Activated CD4-positive, alpha-beta T cell treated with anti-CD3 and anti-CD28 coated beads for 36 hours (primary cell): ENCODE measurements at places on chromosomes 11 and 22. TPM values are rescaled to one million over a fixed set of nuclear protein-coding genes. Genes with fewer than 3 reads are reported as not detected.

GRCh38 chr11:134518616-134519389 lies 106.8 kb upstream of the B3GAT1 start:
- no peak overlapping the region for H3K4me3 ChIP-seq
- H3K4me1 ChIP-seq, result no peaks in the 10 kb centered on the region
- no peak overlapping the region for H3K27ac ChIP-seq
- H3K27me3 ChIP-seq, result no peaks in the 10 kb centered on the region

GRCh38 chr22:24516301-24516737 lies 21.2 kb downstream of the UPB1 start:
- H3K27me3 ChIP-seq, result no peaks in the 10 kb centered on the region
- no peak overlapping the region for H3K4me3 ChIP-seq
- H3K4me1 ChIP-seq, result peaks cover 3% of the 10 kb centered on the region
- no peaks in the 10 kb centered on the region for H3K36me3 ChIP-seq
- no peak for DNase-seq

GRCh38 chr22:38947321-38948140 lies 9.9 kb upstream of the APOBEC3A start:
- no peaks in the 10 kb centered on the region for H3K36me3 ChIP-seq
- H3K4me1 ChIP-seq, result peaks cover 29% of the 10 kb centered on the region
- peak; percentile 69 for DNase-seq
- H3K4me3 ChIP-seq, result no peak overlapping the region

GRCh38 chr22:33529424-33530113 lies 390.7 kb downstream of the LARGE1 start:
- H3K4me1 ChIP-seq, result no peaks in the 10 kb centered on the region
- H3K27ac ChIP-seq, result no peak overlapping the region
- no peak for DNase-seq
- no peaks in the 10 kb centered on the region for H3K36me3 ChIP-seq

DNA sequence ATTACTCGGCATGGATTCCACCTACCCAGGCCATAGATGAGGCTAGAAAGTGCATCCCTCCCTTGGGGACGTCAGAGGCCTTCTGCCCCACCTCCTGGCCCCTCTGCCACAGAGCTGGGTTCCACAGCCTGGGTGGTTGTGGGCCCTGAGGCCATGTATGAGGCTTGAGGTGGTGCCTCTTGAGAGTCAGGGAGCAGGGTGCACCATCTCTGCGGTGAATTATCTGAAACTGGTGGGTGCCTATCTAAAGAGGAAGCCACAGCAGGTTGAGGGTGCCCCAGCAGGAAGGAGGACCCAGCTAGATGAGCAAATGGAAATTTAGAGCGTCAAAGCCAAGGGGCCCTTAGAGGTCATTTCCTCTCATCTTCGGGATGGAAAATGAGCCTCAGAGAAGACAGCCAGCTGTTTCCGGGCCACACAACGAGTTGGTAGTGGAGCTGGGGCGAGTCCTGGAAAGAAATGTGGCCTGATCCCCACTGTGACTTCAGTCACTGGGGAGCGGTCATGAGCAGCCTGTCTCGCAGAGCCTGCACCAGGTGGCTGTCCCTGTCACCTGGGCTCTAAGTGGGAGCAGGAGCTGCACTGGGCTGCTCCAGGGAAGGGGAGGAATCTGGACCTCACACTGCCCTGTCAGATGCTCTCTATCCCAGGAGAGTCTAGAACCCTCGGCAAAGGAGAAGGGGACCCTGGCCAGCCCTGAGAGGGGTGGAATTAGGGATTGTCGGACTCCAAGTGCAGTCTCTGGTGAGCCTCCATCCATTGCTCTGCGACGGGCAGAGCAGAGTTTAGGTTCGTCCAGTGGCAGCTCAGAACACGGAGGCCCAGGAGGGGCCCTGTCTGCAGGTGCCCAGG lies 7.3 kb downstream of the ADORA2A start:
- H3K4me3 ChIP-seq, result peak overlapping the region; percentile 70
- H3K27me3 ChIP-seq, result no peaks in the 10 kb centered on the region
- H3K36me3 ChIP-seq, result peaks cover 49% of the 10 kb centered on the region
- peaks cover 88% of the 10 kb centered on the region for H3K4me1 ChIP-seq

CASP12 gene
- total RNA-seq, result not detected

SYT8 gene
- not detected for total RNA-seq

DGAT2 gene
- total RNA-seq, result 1.4 TPM
